Bone marrow (tissue), 2 donors: ENCODE measurements at places on chromosomes 11 and 22.

- DNase-seq = no peak
Measured at GRCh38 chr11:108614086-108614485, 20.5 kb upstream of the EXPH5 start.

DNA sequence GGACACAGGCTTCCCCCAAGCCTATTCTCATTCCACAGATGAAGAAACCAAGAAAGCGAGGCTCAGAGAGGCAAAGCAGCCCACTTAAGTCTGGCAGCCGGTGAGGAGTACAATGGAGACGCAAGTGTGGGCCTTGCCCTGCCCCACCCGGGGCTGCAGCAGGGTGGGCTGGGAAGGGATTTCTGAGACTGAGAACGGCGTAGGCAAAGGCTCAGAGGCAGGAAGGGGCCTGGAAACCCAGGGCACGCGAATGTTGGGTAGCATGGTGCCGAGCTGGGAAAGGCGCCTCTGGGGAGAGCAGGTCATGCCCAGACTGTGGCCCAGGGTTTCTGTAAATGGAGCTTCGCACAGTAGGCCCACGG, 47.5 kb upstream of the SHISAL1 start:
- no peak for DNase-seq

DNA sequence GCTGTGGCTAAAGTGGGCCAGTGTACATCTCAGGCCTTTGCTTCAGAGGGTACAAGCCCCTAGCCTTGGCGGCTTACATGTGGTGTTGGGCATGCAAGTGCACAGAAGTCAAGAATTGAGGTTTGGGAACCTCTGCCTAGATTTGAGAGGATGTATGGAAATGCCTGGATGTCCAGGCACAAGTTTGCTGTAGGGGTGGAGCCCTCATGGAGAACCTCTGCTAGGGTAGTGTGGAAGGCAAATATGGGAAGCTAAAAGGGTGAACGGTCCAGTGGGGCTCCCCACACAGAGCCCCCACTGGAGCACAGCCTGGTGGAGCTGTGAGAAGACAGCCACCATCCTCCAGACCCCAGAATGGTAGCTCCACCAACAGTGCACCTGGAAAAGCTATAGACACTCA, 28.5 kb upstream of the PGR start:
- DNase-seq = no peak

DNA sequence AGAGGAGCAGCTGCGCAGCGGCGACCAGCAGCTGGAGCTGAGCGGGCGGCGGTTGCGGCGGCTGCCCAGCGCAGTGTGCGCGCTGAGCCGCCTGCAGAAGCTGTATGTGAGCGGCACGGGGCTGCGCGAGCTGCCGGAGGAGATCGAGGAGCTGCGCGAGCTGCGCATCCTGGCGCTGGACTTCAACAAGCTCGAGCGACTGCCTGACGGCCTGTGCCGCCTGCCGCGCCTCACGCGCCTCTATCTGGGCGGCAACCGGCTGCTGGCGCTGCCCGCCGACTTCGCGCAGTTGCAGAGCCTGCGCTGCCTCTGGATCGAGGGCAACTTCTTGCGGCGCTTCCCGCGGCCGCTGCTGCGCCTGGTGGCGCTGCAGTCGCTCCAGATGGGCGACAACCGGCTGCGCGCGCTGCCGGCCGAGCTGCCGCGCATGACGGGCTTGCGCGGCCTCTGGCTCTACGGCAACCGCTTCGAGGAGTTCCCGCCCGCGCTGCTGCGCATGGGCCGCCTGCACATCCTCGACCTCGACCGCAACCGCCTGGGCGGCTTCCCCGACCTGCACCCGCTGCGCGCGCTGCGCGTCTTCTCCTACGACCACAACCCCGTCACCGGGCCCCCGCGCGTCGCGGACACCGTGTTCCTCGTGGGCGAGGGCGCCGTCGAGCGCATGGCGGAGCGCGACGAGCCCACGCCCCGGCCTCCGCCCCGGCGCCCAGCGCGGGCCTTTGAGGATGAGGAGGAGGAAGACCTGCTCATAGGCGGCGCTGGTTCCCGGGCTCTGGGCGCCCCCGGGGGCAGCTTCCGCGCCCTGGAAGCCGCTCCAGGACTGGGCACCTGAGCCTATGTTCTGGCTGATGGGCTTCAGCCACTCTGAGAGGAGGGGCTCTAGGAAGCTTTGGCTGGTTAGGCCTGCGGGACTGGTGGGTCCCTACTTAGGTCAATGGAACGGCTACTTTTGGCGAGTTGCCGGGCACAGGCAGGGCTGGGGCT, 787 bp downstream of the LRRC10B start:
- no peak for DNase-seq

DNA sequence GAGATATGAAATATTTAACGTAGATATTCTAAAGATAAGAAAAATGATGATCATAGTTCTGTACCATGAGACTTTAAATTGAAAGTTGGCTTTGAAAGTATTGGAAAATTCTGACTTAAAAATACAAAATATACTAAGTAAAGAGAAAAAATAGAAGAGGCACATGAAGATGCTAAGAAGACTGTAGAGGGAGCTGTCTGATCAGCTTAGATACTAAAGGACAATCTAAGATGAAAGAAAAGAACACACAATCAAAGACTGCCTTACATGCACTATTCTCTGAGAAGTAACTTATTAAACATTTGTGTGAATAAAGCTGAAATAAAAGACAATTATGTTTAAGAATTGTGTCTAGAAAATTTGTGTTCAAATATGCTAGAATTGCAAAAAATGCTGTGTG, 55.1 kb downstream of the RBMXL2 start:
- no peak for DNase-seq
